CD4-positive, alpha-beta T cell treated with Interleukin-15 for 1 hour (primary cell): ENCODE measurements at places on chromosomes 16 and 17.

DNA sequence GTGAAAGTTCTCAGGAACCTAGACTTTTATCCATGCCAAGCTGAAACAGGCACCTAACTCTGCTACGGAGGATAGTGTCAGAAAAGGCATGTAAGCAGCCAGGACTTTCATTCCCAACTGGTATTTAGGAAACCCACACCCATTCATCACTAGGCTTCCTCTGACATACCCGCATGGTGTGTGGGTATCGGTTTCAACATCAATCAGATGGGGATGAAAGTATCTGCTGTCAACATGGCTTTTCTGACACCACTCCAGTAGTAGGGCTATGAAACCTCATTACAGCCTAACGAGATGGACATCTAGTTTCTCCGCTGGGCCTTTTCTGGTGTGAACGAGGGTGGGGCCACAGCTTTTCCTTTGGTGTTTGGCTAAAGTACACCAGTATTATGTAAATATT lies 1178.3 kb downstream of the CDH11 start:
- no peak for DNase-seq

DNA sequence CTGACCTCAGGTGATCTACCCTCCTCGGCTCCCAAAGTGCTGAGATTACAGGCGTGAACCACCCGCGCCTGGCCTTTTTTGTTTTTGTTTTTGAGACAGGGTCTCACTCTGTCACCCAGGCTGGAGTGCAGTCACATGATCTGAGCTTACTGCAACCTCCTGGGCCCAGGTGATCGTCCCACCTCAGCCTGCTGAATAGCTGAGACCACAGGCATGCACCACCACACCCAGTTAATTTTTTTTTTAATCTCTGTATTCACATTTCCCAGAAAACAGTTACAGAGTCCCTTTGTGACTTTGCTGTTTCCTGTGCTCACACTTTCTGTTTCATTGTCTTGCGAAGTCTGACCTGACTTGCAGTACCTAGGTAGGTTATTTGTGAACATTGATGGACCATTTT lies 2.7 kb downstream of the CLUAP1 start:
- peak; percentile 83 for DNase-seq

GRCh38 chr17:6713918-6714271 lies 726 bp upstream of the SLC13A5 start:
- DNase-seq: no peak

GRCh38 chr16:3065069-3065741 lies at the start of gene IL32:
TSS of gene IL32 (plus strand) at chr16:3065640. CDS start at chr16:3065812, 172 bp downstream.
- DNase-seq: peak; percentile 76

DNA sequence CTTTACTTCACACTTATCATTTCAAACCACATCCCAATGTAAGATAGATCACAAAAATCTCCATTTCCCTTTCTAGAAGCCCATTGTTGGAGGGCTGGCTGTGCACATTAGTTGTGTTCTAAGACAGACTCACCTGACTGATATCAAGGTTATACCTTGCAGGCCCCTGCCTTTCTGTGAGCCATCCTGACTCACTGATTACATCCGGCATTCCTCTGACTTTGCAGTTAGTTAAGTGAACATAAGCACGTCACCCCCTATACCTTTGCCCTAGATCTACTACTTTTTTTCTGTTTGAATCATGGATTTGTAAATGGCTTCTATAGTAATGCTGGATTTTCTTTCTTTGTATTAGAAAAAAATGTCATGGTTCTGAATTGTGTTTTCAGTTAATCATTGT lies 78.3 kb downstream of the TANGO6 start:
- DNase-seq: no peak

GRCh38 chr16:85380002-85380395 lies 233.1 kb upstream of the GSE1 start:
- DNase-seq: no peak

DNA sequence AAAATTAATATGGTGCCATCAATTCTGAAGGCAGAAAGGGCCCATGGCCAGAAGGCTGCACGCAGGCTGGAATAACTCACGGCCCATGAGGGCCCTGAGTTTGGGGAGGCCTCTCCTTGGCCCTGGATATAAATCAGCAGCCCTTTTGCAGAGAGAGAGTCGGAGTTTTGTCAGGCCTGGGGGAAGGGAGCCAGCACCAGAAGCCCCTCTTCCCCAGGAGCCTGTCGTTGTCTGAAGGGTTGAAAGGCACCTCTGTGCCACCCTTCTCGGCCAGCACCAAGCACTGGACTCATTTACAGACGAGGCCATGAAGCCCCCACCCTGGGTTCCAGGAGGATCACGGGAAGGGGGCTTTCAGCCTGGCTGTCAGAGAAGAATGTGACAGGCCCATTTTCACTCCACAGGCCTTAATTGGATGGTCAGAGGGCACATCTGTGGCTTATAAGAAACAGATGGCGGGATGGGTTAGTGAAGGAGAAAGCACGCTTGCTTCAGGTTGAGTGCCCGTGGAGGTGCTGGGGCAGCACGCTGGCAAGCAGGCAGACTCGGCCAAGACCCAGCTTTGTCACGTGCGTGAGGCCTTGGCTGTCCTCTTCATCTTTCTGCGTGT lies 140.6 kb downstream of the CLEC16A start:
- no peak for DNase-seq

DNA sequence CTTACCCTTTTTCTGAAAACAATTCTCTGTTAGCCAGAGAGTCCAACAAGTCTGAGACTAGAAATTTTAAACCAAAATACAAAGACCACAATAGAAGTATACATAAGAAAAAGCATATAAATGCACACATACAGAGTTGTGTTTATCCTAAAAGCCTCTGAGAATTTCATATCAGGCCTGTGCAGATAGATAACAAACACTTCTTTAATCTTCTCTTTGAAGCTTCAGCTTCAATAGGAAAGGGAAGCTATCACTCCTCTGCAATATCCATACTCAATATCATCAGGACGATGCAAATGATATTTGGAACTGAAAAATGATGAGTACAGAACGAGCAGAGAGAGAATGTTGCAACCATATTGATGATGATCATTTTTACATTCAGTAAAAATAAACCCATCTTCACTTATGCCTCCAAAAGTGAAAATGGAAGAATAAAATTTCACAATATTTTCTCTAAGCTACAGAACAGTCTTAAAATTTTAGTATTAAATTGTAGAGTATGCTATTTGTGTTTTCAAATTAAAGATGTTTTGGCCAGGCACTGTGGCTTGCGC lies 61.6 kb downstream of the SKAP1 start:
- DNase-seq: no peak

DNA sequence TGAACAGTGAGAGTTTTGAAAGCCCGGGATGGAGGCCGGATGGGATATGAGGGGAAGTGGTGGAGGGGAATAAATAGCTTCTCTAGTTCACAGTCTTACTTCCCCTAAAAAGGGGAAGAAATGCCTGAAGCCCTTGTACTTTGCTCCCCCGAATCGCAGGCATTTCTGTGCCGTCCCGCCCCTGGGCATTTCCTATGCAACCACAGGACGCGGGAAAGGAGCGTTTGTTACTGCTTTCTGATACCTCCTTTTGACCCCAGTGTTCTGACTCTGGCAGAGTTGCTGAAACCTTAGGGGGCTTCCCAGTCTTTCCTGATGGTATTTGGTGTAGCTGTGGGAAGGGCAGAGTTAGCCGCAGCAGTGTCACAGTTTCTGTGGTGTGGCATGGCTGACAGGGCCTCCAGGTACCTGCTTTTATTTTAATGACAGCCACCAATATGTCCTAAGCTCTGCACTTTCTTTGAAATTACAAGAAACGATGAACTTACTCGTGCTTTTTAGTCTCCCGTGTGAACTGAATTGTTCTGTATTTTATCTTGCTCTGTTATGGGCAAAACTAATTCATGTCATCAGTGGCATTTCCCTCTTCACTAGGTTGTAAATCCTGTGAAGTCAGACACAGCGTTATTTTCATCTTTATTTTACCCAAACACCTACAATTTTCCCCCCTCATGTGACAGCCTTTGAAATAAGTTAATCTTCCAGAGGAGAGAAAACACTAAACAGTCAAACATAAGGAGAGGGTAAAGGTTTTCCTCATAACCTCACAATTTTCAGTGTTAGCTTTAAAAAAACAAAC lies 27.1 kb downstream of the USP10 start:
- peak; percentile 36 for DNase-seq

GRCh38 chr16:3829631-3830536 lies 50.6 kb downstream of the CREBBP start:
- DNase-seq: no peak

DNA sequence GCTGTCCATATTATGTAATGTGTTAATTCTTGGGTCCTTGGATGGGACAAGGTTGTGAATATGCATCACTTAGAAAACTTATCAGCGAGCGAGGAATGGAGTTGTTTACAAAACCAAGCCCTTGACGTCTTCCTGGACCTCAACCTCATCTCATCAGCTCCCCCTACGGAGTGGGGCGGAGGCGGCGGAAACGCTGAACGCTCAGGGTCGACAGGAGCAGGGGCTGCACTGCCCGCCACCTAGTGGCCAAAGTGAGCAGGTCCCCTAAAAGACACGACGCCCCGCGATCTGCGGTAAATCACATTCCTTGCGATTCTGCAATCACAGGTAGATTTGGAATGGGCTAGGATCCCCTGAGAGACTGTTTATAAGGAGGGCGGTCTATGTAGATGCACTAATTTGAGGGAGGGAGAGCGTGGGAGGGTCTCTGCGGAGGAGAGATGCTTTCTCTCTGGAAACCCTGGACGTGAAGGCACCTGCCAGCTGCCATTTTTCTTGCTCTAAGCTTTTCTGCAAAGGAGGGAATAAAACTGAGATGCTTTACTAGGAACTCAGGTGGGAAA lies 5.4 kb upstream of the ICAM2 start:
- DNase-seq: peak; percentile 95

- no peak for DNase-seq
Measured at GRCh38 chr17:41736983-41737679, 2.7 kb upstream of the HAP1 start.

DNA sequence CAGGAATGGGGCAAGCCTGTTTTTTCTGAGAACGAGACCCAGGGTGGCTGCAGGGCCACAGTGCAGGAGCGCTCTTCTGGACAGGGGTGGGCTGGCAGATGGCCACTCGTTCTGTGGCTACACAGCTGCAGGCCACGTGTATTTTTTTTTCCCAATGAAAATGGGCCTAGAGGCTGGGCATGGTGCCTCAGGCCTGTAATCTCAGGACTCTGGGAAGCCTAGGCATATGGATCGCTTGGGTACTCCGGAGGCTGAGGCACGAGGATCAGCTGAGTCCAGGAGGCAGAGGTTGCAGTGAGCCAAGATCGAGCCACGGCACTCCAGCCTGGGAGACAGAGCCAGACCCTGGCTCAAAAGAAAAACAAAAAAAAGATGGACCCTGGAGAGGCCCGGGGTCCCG lies 6.8 kb downstream of the UNKL start:
- no peak for DNase-seq

GRCh38 chr17:74949455-74950115 lies 13.9 kb downstream of the OTOP3 start:
- no peak for DNase-seq

DNA sequence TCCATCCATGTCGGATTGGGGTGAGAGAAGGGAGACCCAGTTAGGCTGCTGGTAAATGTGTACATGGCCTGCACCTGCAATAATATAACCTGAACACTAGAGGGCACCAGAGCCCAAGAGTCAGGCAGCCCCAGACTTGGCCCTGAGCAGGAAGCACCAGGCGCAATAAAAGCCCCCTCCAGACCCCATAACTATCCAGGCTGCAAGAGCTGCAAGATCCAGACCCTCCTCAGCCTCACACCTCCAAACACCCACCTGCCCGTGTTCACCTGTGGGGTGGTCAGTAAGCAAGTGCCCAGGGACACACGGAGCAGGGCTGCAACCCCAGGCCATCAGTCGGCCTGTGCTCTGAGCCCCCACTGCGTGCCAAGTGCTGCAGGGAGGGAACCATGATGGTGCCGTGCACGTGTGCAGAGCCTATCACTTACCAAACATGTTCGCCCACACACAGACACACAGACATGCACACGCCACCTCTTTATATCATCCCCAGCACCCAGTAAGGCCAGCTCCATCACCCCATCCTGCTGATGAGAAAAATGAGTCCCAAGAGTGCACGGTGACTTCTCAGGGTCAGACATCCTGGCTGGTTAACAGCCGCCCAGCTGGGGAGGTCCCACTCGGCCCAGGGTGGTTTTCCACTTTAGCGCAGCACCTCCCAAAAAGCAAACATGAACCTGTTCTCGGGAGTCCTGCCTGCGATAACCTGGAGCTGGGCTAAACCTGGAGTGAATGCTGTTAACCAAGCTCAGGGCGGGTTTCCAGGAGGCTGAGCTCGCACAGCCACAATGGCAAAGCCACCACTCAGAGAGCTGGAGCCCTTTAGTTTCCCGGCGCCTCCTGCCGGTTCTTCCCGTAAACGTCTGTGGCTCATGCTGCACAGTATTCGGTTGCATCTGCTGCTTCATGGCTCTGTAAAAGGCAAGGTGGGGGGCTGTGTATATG lies 439.8 kb downstream of the SOX9 start:
- no peak for DNase-seq

GRCh38 chr17:8224891-8225812 lies 14.8 kb upstream of the AURKB start:
- no peak for DNase-seq

DNA sequence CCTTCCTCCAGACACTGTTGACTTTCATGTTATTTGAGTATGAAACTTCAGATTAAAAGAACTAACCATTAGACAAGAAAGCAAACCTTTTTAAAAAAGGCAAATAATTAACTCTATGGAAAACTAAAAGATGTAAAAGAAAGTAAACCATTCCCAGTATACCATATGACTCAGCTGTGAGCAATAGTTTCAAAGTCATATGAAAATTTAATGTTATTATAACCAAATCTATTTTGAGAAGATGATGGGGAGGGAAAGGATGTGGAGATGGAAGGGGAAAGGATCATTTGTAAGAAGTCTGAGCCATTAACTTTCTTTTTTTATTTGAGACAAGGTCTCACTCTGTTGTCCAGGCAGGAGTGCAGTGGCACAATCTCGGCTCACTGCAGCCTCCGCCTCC lies 131.8 kb downstream of the IRX5 start:
- no peak for DNase-seq

DNA sequence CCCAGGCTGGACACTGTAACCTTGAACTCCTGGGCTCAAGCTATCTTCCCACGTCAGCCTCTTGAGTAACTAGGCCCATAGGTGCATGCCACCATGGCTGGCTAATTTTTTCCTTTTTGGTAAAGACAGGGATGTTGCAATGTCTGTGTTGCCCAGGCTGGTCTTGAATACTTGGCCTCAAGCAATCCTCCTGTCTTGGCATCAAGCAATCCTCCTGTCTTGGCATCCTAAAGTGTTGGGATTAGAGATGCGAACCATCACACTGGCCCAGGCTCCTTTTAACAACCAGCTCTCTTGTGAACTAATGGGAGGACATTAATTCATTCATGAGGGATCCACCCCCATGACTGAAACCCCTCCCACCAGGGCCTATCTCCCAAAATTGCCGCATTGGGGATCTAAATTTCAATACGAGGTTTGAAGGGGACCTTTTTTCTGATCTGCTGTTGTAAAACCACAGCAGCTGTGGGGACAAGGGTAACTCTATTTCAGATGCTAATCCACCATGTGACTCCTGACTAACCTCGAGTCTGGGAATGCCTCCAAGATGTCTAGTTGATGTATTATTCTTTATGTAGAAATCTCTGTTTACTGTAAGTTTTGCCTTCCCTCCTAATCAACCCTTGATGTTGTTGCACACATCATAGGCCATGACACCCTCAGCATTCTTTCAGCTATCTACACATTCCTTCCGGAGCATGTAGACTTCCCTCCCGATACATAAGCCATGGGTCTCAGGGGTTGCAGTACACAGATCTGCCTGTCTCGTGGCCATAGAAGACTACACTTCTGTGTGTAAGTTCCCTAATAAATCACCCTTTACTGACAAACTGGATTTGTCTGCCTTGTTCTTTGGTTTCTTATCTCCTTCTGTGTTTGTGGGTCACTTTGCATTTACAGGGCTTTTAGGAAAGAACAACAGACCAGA lies 37.6 kb downstream of the RNF112 start:
- no peak for DNase-seq

- no peak for DNase-seq
Measured at GRCh38 chr16:26454102-26454501, 612.6 kb upstream of the C16orf82 start.
